ENCODE measurements at places on chromosomes 1 and 21. TPM values are rescaled to one million over a fixed set of nuclear protein-coding genes. Genes with fewer than 3 reads are reported as not detected.
A peak's percentile ranks its signal among the peaks of the same experiment; 100 is the strongest.

GRCh38 chr1:65564493-65564892 lies 144.0 kb downstream of the LEPR start:
- no peak for DNase-seq

The MTMR11 gene
- 1.7 TPM for total RNA-seq

GRCh38 chr1:110430366-110430765 lies 20.6 kb upstream of the PROK1 start:
- DNase-seq, result no peak

The TRNP1 gene
- total RNA-seq, result 2.8 TPM

DNA sequence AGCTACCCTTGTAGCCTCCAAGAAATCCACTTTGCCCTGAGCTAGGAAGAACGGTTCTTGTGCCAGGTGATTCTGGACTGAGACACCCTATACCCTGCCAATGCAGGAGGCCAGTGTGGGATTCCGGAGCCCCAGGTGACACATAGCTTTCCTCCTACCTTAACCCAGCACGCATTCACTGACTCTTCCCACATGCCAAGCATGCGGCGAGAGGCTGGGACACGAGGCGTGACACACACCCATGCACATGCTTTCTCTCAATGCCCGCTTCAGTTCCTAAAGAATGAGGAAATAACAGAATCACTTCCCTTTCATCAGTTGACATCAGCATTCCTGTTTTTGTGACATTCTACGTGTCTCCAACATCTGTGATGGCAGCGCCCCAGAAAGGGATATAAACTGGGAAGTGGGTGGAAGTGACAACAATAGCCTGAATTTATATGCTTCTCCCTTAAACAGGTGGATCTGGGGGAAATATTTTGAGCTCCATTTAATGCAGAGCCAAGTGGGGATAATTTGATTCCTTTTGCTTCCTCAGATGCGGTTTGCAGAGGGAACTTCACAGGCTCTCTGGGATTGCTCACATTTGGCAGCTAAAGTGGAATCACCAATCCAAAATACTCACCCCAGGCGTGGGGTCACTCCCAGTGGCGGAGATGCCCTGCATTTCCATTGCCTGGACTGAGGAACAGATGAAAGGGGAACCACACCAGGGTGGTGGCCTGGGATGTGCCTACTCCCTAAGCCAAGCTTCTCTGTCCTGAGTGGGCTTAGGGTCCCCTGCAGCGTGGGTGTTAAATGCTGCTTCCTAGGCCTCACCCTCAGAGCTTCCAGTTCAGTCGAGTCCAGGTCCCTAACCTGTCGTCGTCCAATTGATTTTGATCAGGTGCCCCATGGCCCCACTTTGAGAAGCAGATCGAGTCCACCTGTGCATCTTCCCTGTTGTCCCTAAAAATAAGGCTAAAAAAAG lies 445.1 kb downstream of the SIPA1L2 start:
- no peak for DNase-seq

DNA sequence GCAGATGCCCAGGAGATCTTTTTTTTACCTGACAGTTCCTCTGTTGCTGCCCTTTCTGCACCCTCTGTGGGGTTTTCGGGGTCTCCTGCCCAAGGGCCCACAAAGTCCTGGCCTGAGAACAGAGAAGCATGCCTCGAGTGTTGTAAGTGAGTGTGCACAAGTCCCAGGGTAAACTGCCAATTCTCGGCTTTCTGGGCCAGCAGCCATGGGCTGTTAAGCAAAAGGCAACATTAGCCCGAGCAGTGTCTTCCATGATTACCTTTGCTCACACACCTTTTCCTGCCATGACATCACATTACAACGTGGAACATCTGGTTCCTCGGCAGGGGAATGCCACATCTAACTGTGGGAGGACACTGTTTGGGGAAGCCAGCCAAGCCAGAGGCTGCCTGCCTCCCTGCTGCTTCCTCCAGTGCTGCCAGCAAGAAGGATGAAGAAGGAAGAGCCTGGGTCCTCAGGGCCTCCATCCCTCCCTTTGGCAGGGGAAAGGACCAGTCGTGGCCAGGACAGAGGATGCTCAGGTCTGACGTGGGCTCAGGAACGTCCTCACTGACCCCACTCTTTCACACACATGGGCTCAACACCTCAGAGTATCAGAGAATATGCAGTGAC lies 485.9 kb downstream of the OMA1 start:
- DNase-seq, result peak; percentile 83

DNA sequence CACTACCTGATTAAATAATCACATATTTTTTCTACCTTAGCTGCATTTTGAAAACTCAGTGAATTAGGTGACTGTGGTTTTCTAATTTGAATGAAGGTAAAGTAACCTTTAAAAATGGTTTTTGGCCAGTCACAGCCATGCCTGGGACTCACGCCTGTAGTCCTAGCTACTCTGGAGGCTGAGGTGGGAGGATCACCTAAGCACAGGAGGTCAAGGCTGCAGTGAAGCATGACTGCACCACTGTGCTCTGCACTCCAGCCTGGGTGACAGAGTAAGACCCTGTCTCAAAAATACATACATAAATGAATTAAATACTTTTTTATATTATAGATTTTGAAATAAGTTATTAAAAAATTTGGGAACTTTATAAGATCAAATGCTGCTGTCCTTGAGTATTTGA lies 5.7 kb downstream of the CNST start:
- DNase-seq, result no peak

DNA sequence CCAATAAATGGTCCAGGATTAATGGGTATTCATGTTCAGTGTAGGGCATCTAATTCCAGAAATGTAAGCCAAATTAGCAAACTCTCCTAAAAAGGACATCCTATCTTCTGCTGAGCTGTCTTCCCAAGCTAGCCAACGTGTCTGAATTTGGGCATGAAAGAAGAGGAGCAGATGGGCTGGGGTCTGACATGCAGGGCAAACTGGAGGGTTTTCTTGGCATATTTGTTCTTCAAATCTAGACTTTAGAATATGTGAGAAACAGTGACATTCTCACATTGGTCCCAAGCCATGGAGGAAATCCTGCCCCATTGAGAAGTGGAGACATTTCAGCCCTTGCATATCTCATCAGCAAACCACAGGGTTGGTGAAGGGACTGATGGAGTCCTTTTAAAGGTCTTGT lies 67.2 kb downstream of the LRIG2 start:
- DNase-seq, result no peak

The SLC45A1 gene
- 0.20 TPM for total RNA-seq

DNA sequence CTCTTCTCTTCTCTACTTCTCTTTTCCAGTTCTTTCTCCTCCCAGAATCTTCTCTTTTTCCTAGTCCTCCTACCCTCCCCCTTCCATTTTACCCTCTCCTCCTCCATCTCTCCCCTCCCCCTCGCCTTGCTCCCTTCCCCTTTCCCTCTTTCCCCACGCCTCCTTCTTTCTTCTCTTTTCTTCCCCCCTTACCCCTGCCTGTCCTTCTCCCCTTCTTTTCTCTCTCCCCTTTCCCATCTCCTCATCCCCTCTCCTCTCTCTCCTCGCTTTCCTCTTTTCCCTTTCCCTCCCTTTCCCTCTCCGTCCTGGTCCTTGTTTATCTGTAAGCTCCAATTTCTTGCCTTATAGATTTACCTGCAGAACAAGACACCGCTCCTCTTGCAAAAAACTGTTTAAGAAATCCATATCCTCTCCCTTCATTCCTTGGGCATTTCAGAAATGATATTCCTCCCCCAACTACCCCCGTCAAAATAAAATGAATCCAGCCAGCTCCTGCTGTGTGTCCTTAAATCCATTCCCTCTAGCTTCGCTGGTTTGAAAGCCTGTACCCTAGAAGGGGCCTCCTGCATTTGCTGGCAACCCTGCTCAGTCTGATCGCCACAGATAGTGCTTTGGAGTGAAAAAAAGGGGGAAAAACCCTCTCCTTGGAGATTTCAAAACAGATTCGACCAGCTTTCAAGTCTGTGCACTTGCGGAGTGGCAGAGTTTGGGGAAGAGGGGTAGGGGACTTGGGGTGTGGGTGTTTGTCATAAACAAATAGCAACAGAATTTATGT lies 89.4 kb downstream of the PAPPA2 start:
- DNase-seq, result no peak

DNA sequence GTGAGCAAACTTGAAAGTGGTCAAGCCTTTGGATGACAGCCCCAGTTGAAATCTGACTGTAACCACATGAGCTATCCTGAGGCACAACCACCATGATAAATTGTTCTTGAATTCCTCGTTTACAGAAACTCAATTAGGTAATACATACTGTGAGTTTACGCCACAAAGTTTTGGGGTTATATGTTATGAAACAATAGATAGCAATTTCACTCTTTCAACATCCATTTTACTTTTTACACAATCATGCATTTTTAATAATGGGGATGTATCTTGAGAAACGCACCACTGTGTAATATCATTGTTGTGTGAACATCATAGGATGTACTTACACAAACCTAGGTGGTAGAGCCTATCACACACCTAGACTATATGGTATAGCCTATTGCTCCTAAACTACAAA lies 35.4 kb downstream of the OR2C3 start:
- no peak for DNase-seq

GRCh38 chr1:53411541-53412152 lies 47.6 kb upstream of the DMRTB1 start:
- no peak for DNase-seq

The CSF3R gene
- 4.3 TPM for total RNA-seq

DNA sequence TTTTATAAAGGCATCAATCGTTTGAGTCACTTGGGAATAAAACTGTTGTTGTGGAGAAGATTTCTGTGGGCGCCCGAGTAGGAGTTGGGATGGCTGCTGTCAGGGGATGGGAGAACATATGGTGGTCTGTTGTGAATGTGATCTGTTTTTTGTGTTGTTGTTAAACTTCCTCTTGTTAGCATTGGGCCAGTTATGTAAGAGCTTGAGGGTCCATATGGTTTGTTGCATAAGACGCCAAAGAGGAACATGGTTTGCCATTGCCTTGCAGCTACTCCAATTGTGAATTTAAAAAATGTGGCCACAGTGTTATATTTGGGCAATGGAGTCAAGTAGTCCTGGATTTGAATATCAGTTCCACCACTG lies 136.1 kb upstream of the JUN start:
- no peak for DNase-seq

The KCNK1 gene
- 1.1 TPM for total RNA-seq

The TTLL10 gene
- total RNA-seq, result not detected

DNA sequence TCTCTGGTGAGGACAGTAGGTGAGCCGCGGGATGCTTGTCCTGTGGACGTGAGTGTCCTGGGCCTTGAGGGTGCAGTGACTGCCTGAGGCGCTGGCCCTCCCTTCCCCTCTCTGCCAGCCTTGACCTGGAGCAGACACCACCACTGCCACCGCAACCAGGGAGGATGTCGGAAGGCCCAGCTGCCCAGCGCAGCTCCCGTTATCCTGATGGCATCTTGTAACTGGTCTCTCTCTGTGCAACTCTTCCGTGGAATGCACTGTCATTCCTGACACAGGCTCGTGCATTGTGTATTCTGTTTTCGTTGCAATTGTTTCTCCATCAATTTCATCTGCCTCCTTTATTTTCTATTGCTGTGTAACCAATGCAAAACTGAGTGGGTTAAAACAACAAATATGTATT lies 118.2 kb downstream of the PCBP3 start:
- DNase-seq, result no peak

The FOXD2 gene
- 0.55 TPM for total RNA-seq

DNA sequence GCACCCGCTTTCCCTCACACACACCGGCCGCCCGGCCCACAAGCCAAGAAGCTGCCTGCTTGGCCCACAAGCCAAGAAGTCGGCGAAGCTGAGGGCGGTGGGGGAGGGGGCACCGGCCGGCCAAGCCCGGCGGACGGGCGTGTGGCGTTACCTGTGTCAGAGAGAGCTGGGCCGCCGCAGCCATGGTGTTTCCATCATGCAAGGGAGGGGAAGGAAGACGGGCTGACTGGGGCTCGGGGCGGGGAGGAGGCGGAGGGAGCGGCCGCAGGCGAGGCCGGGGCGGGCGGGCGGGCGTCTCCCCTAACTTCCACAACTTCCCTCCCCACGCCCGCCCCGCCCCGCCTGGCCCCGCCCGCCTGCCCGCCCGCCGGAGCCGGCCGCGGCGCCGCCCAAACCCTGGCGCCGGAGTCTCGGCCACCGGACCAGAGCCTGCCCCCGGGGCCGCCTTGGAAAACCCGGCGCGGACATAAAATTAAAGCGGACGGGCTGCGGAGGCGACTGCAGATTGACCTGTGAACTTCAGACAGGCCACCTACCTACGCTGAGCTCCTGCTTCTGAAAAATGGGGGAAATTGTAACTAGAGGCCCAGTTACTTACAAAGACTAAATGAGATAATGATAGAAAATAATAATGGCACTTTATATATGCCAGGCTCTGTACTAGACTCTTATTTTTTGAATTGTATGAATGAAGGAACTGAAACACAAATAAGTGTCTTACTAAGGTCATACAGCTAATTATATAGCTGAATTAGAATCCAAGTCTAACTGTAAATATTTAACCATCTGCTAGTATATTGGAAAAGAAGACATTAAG lies at the start of gene EPS15:
Gene EPS15 (minus strand): TSS at position 219 of the 817 bp plus-strand sequence. CDS start 35 bp downstream, at position 184.
- DNase-seq, result peak; percentile 90

GRCh38 chr1:203084588-203085527 lies 954 bp downstream of the MYOG start:
- peak; percentile 40 for DNase-seq

The OR6P1 gene
- not detected for total RNA-seq

GRCh38 chr1:164880644-164881043 lies 321.7 kb downstream of the PBX1 start:
- no peak for DNase-seq

DNA sequence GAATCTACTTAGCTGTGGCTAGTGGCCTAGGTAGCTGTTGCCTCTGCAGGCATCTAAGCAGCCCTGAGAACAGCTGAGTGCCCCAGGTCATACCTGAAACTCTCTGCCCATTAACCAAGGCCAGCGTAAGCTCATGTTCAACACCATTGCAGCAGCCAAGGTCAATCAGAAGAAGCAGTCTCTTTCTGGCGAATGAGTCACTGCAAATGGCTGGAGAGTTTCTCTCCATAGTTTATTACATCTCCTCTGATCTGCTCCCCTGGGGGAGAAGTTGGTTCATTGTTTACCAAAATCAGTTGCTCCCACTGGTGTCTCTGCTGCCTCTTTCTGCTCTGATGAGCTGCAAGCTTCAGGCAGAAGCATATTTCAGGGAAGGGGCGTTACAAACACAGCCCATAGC lies 6.9 kb upstream of the BCL9 start:
- DNase-seq, result no peak

DNA sequence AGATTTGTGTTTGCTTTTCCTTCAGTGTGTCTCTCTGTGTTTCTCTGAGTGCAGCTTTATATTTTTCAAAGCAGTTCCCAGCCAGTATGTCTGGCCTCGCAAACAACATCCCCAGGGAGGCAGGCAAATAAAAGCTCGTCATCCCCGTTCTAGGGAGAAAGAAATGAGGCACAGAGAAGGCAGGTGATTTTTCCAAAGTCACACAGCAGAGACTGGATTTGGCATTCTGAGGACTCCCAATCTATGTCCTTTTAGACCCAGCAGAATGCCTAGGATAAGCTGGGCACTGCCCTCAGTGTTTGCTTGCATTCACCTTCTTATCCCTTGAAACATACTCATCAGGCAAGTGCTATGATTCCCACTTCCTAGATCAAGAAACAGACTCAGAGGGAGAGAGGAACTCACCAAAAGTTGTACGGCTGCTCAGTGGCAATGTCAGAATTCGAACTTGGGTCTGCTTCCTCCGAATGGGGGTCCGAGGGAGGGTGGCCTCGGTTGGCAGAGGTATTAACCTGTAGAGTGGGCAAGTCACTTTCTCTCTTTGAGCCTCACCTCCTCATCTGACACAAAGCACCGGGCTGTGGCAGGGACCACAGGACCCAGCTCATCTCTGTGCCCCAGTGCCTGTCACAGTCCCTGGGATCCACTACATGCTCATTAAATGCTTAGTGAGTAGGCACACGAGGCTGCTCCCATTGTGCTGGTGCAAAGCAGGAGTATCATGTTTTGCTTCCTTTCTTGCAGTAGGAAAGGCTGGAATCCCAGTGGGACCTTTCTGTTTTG lies 4.2 kb downstream of the RAP1GAP start:
- peak; percentile 24 for DNase-seq

- DNase-seq, result no peak
Measured at GRCh38 chr1:98496256-98496995, 165.1 kb upstream of the SNX7 start.

The C8A gene
- 302 TPM for total RNA-seq
